ENCODE measurements at places on chromosomes 1 and 21.
A peak's percentile ranks its signal among the peaks of the same experiment; 100 is the strongest.

DNA sequence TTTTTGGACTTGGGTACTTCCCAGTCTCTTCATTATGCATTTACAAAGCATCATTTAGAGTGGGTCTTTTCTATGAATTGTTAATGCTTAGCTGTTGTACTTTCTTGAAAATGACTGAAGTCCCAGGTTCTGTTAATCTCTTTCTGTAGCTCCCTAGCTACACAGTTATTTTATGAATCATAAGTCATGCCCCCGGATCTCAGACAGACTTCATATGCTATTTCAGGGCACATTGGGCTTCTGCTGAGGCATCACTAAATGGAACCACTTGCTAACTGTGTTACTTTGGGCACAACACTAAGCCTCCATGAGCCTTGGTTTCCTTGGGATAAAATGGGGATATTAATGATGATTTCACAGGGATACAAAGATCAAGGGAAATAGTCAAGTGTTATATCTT, 55.5 kb upstream of the RBM15 start:
- DNase-seq: no peak

DNA sequence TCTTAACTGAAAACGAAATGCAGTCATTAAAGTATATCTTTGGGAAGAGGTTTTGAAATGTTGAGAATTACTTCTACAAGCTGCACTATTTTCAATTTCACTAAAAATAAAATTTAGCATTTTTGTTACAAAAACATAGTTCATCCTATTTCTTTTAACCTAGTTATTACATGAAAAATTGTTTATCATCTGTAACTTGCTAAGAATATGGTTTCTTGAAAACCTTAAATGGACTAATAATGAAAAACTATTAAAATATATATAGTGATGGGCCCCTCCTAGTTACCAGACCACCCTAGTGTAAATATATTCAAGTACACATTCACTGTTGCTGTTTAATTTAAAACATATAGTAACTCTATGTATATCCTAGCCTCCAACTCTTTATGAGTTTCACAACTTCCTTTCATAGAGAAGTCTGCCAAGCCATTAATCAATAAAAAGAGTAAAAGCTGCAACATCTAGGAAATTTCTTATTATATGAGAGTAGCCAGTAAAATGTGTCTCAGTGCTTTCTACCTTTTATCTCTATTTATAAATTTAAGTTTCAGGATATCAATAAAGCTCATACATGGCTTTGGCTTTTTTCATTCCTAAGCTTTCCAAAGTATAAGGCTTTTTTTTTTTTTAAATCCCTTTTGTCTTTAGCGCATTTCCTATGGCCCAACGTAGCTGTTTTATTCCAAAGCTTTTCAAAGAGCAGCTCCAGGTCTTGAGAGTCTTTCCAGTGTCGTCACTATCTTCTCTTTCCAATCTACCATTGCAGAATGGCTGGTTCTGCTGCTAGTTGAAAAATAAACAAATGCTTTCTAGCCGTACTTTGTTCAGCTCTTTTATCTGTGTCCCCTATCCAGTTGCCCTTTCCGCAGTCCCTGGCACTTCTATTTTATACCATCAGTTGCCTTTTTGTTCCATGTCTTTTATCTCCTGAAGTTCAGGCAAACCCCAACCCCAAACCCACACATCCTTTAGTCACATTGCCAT, 6.5 kb downstream of the IRF2BP2 start:
- DNase-seq: peak; percentile 41

- DNase-seq: no peak
These were observed 13.4 kb upstream of the KIAA1614 start for GRCh38 chr1:180899262-180899661.

DNA sequence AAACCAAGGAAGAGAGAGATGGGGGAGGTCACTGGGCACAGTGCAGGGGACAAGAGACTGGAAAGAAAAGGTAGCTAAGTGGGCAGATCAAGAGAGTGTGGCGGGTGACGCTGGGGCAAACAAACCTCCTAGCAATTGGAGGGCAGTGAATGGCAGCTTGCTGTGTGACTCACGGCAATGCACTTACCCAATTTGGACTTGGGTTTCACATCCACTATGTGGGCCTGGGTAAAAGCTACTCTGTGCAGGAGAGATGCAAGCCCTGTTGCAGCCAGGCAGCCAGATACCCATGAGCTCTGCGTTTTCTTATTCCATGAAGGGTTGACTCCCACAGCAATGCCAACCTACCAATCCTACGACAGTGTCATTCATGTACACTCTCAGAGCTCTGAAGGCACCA, 9.5 kb downstream of the PLXNA2 start:
- no peak for DNase-seq

- no peak for DNase-seq
These were observed 127.8 kb downstream of the GABPA start for GRCh38 chr21:25862596-25862995.

DNA sequence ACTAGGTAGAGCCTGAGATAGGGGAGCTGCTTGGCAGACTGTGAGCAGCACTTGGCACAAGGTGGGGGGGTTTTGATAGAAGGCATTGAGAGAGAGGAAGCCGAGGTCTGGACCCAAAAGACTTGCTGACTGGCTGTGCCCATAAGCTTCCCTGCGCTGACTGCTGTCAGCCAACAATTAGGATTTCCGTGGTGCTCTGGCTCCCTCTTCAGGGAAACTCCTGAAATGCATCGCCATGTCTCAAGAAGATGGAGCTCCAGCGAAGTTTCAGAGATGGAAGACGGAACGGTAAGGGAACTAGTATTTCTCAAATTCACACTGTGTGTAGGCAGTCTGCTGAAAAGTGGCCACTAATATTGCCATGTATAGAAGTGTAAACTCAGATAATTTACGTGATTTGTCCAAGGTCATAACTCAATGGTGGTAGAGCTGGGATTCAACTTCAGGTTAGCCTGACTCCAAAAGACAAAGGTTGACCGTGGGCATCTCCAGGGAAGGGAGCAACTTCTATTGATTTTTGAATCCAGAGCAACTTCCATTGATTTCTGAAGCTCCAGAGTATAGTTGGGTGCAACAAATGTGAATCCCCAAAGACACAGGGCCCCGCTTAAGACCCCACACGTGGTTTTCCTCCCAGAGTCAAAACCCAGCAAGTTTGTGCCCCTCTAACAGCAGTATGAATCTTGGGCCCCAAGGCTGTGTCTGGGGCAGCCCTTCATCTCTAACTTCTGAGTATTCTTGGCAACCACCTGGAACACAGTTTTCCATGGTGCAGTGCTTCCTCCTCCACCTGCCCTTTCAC, 44.5 kb upstream of the CRNN start:
- peak; percentile 5 for DNase-seq

GRCh38 chr1:11285883-11286734, 13.1 kb downstream of the UBIAD1 start:
- DNase-seq: peak; percentile 6

- DNase-seq: no peak
These were observed 85.6 kb downstream of the HMCN1 start for GRCh38 chr1:185819798-185820197.

DNA sequence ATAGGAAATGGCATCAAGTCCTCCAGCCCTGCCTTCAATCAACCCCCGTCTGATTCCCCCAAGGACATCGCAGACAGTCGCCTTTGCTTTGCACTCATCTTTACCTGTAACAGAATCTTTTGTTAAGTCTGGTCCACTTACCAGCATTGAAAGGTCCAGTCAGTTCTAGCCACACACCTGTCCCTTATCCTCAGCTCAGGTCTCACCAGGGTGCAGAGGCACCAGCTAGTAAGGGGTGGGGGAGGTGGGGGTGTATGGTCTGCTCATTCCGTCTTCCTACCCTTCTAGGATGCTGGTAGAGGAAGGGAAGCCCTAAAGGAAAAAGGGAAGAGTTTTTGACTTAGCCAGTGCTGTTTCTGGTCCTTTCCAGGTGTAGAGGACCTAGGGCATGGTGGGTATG, 427.7 kb downstream of the MATN1 start:
- no peak for DNase-seq

- no peak for DNase-seq
These were observed 49.0 kb downstream of the LBR start for GRCh38 chr1:225378880-225379279.

- no peak for DNase-seq
These were observed 43.5 kb upstream of the NEK7 start for GRCh38 chr1:198113342-198113750.

DNA sequence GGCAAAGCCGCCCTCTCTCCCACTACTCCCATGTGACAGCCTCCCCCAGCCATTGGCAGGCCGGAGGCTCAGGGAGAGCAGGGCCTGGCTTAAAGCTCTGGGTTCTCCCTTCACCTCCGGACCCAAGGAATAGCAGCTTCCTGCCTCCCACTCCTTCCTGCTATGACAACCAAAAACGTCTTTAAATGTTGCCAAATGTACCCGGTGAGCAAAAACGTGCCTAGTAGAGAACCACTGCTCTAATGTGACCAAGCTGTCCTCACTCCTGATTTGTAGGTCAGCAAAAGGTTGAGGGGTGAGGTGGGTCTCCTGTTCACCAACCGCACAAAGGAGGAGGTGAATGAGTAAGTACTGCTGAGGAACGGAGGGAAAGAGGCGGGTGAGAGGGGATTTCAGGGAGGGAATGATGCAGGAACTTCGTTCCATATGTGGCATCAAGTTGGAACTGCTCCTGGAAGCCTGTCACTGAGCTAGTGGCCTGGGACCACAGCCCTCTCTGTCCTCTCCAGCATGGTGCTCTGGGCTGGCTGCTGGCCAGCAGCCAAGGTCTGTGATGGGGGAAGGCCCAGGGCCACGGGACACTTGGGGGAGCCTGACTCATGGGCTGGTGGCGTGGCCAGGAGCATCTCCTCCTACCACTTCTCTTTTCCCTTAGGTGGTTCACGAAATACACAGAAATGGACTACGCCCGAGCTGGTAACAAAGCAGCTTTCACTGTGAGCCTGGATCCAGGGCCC, 5.7 kb downstream of the MRTO4 start:
- DNase-seq: no peak

DNA sequence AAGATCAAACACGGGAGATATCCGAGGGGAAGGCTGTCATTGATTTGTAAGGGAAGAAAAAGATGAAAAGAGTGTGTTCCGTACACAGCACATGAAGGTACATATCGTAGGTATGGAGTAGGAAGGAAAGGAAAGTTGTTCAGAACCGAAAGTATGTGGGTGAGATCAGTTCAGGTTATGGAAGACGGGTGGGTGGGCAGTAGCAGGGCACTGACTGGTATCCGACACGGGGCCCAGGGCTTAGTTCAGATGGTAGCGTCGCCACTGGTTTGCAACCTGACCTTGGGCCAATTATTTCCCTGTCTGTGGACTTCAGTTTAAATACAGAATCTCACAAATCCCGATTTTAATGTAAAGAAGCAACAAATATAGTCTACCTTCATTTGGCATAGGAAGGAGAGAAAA, 27.8 kb upstream of the A3GALT2 start:
- DNase-seq: no peak

DNA sequence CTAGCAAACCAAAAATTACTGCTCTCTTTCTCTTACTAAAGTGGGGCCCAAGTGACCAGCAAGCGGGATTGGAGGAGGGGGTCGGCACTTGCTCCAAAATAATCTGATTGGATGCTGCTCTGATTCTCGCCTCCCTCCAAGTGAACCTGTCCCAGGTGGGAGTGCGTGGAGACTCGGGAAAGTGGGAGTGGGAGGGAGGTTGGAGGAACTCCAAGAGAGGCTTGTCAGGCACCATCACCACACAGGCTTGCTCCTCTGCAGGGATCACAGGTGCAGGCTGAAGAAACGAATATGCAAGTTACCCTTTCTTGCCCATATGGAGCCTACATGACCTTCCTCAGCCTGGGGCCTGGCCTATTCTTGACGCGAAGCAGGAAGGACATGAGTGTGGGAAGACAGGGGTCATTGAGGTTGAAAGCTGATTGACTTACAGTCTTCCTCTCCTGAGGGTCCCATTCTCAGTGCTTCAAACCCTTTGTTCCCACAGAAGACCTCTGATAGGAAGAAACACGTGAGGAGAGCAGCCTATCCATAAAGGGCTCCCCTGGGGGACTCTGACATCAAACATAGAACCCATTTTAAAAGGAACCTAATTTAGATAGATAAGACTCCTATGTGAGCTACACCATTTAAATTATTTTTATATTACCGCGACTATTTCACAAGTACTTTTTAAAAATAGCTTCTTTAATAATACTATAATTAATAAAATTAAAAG, 14.2 kb downstream of the RGS8 start:
- no peak for DNase-seq

GRCh38 chr1:192443616-192444015, 126.8 kb downstream of the RGS21 start:
- DNase-seq: no peak

- DNase-seq: no peak
These were observed 3.1 kb downstream of the KCNA10 start for GRCh38 chr1:110515891-110516290.

DNA sequence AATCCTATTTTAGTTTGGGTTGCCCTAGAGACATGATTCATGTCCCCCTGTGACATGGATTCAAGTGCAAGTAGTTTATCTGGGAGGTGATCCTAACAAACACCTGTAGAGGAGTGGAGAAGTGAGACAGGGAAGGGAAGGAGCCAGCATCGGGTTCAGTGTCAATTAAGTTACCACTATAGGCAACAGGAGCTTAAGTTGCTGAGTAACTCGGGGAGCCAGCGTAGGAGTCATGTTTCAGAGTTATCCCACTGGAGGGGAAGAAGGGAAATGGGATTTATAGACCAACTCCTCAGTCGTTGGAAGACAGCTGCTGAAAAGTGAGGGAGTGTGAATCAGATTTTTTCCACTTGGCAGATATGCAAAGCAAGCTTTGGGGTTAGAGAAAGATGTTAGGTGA, 54.9 kb downstream of the SLC30A7 start:
- no peak for DNase-seq

- no peak for DNase-seq
These were observed 133.6 kb upstream of the RAB4A start for GRCh38 chr1:229137271-229137670.

GRCh38 chr1:63230722-63231121, 91.6 kb upstream of the FOXD3 start:
- DNase-seq: no peak

- DNase-seq: no peak
These were observed 79.7 kb downstream of the TBX19 start for GRCh38 chr1:168360151-168361021.

DNA sequence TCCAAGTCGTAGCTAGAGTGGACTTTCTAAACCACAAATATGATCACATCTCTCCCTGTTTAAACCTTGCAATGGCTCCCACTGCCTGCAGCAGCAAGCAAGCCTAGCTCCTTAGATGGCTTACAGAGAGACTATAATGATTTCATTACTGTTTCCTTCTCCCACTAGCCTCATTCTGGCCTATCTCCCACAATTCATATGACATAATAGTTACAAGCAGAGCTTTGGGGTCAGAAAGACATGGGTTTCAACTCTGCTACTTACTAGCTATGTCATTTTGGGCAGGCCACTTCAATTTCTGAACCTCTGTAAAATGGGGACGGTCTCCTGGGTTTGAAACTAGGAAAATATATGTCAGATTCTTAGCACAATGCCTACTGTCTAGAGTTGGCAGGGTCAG, 143.3 kb downstream of the TRABD2B start:
- DNase-seq: no peak

DNA sequence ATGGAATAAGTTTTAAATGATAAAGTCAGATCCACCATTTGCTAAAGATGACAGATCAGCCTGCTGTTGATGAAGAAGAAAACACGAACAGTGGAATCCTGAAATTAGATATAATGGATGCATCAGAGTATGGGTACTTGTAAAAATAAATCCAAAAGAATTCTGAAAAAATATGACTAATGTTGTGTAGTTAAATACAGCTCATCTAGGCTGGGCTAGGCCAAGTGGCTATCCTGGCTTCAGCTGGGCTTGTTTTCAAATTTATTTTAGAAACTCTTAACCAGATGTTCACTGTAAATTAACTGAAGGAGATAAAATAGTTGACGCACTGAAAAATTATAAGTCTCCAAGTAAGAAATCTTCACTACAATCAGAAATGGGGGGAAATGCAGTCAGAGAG, 7.4 kb upstream of the RGS2 start:
- no peak for DNase-seq

Measured in DMS79 (cell line).